ENCODE measurements at places on chromosomes 5 and 9.

GRCh38 chr5:144549580-144549979 lies 378.9 kb downstream of the KCTD16 start:
- DNase-seq: no peak

- no peak for DNase-seq
Observed at GRCh38 chr5:162637481-162637880, 569.9 kb downstream of the GABRG2 start.

- DNase-seq: no peak
Observed at GRCh38 chr5:43227655-43228054, 35.6 kb downstream of the NIM1K start.

GRCh38 chr9:37380570-37380969 lies 41.9 kb upstream of the GRHPR start:
- DNase-seq: no peak

DNA sequence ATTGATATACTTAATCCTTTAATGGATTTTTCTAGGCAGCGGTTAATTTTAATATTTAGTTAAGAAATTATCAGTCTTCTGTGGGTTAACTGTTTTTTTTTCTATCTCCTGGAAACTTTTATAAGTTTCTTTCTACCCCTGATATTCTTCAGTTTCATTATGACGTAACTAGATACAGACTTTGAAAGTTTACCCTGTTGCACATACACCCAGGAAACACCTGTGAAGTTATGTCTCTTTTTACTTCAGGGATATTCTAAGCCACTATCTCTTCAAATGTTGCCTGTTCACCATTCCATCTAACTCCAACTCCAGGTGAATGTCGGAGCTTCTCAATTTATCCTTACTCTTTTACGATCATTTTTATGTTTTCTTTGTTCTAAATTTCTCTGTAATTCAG lies 329.0 kb downstream of the ICE1 start:
- DNase-seq: no peak

DNA sequence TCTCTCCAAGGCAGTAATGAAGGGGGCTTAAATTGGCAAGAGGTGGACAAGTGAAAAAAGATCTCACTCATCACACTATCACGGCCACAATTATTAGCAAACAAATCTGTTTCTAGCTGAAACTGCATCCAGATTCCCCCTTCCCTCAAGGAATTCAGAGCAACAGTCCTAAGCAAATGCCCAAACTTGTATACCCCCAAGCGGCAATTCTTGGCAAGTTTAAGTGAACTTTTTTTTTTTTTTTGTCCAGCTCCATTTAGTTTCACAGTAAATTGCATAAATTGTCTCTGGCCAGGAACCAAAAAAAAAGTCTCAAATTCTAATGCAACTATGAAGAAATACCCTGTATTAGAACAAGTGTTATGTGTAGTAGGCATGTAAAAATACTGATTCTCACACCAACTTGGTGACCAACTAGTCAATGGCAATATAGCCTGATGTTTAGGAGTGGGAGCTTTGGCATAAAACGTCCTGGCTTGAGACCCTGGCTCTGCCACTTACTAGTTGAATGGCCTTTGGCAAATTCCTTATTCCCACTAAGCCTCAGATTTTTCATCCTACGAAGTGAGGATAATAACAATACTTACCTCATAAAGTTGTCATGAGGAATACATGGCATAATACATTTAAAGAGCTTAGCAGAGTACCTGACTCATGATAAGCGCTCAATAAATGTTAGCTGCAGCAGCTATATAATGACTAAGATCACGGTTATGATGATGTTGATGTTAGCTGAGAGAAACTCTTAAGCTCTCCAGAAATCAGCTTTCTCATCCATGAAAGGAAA lies 193.2 kb downstream of the ADAMTSL1 start:
- no peak for DNase-seq

Measured in NCI-H187 (cell line).